Cardiac muscle cell (in vitro differentiated cells and primary cell): ENCODE measurements at places on chromosomes 7 and 10.
A peak's percentile ranks its signal among the peaks of the same experiment; 100 is the strongest.

GRCh38 chr7:93055543-93056107 lies 62.2 kb downstream of the SAMD9 start:
- H3K27ac ChIP-seq, result no peak overlapping the region
- H3K4me1 ChIP-seq, result no peaks in the 10 kb centered on the region
- DNase-seq, result peak; percentile 64
- no peaks in the 10 kb centered on the region for H3K36me3 ChIP-seq

DNA sequence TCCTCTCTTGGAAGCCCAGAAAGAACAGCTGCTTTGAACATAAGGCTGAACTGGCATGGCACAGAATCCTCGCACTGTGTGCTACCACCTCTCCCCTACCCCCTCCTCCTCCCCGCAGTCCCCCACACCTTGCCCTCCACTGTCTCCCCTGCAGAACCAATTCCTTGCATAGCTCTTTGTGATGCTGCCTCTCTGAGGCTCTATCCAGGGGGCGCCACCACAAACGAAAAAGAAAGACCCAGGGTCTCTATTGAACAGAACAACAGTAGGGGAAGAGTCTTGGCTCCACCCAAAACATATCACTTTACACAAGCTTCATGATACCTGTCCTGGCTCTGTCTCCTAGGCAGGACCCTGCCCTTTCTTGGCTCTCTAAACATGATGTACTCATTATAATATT lies 26.2 kb upstream of the EBLN1 start:
- no peak overlapping the region for H3K4me3 ChIP-seq
- peaks cover 15% of the 10 kb centered on the region for H3K27me3 ChIP-seq
- no peak overlapping the region for H3K27ac ChIP-seq
- no peaks in the 10 kb centered on the region for H3K4me1 ChIP-seq

GRCh38 chr10:65342245-65342644 lies 1583.6 kb upstream of the LRRTM3 start:
- no peak overlapping the region for H3K27ac ChIP-seq
- no peaks in the 10 kb centered on the region for H3K4me1 ChIP-seq
- no peaks in the 10 kb centered on the region for H3K36me3 ChIP-seq
- DNase-seq, result no peak
- H3K4me3 ChIP-seq, result no peak overlapping the region
- no peaks in the 10 kb centered on the region for H3K27me3 ChIP-seq

DNA sequence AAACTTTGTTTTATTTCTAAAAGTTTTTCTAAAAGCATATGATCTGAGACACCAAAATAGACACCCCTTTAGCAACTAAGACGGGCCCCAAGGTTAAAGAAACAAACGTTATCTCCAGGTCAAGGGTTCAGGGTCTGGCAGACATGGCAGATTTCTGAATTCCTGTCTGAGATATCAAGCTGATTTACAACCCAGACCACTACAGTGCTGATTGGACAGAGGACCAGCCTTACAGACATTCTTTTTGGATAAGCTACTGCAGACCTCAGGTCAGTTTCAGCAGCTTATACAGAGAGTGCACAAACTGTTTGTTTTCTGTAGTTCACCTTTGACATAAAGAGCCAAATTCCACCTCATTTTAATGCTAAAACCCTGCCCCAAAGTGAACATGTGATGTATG lies 34.8 kb downstream of the SVOPL start:
- H3K36me3 ChIP-seq, result no peaks in the 10 kb centered on the region
- H3K27me3 ChIP-seq, result no peaks in the 10 kb centered on the region
- peak overlapping the region; percentile 94 for H3K27ac ChIP-seq
- DNase-seq, result peak; percentile 12
- no peak overlapping the region for H3K4me3 ChIP-seq

DNA sequence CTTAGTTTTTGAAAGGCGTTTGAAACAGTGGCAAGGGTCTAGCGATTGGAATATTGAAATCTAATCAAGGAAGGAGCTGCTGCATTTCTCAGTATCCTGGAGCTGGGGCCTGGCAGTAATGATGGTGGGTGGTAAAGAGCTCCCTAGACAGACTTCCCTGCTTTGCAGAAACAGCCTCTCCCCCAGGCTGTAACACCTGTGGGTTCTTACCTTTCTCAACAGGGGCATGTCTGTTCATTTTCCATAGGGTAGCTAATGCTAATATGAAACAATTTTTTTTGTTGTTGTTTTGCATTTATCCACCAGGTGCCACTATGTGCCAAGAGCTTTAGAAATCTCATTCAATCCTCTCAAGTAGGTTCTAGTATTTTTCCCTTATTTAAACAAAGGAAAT lies 345.5 kb downstream of the REEP3 start:
- H3K36me3 ChIP-seq, result no peaks in the 10 kb centered on the region
- peak; percentile 35 for DNase-seq
- no peaks in the 10 kb centered on the region for H3K4me1 ChIP-seq
- peaks cover 5% of the 10 kb centered on the region for H3K27me3 ChIP-seq
- H3K27ac ChIP-seq, result no peak overlapping the region

DNA sequence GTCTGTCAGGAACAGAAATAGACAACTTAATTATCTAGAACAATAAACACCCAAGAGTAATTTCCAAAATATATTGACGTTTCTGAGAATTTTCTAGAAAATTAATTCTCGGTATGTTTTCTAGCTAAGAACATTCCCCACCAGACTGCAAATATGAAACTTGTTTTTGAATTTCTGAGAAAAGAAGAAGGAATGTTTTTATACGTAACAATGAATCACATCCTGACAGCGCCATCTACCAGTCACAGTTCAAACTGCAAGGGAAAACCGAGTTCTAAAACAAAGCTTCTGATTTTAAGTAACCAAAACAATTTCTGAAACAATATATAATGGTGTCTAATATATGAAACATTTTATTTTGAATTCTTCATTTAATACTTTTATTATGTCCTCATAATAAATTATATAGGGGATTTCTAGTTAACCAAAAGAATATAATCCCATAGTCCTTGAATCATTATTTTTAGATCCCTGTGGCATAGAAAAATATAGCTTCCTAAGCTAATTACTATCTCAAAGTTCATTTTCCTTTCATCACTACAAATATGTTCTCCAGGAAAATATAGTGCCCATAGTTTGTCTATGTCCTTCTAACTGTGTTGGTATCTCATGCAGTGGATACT lies 34.5 kb upstream of the MEOX2 start:
- H3K27ac ChIP-seq, result no peak overlapping the region
- DNase-seq, result peak; percentile 74
- no peaks in the 10 kb centered on the region for H3K27me3 ChIP-seq
- H3K4me3 ChIP-seq, result no peak overlapping the region
